Progenitor cell of endocrine pancreas (in vitro differentiated cells): ENCODE measurements at places on chromosomes 16 and 17.

DNA sequence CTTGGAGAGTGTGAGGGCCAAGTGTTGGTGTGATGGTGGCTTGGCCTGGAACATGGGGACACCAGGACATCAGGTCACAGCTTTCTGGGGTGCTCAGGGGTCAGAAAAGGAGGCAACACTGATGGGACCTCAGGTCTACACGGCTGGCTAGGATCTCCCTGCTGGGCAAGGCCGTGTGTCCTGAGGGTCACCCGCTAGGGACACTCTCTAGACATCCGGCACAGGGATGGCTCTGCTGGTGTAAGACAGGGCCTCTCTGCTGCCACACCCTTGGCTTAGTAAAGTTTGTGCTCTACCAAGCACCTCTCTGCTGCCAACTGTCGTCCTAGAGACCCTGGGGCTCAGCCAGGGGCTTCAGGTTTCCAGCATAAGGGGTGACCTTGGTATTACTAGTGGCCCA, 16.3 kb downstream of the SLC13A5 start:
- DNase-seq, result no peak

DNA sequence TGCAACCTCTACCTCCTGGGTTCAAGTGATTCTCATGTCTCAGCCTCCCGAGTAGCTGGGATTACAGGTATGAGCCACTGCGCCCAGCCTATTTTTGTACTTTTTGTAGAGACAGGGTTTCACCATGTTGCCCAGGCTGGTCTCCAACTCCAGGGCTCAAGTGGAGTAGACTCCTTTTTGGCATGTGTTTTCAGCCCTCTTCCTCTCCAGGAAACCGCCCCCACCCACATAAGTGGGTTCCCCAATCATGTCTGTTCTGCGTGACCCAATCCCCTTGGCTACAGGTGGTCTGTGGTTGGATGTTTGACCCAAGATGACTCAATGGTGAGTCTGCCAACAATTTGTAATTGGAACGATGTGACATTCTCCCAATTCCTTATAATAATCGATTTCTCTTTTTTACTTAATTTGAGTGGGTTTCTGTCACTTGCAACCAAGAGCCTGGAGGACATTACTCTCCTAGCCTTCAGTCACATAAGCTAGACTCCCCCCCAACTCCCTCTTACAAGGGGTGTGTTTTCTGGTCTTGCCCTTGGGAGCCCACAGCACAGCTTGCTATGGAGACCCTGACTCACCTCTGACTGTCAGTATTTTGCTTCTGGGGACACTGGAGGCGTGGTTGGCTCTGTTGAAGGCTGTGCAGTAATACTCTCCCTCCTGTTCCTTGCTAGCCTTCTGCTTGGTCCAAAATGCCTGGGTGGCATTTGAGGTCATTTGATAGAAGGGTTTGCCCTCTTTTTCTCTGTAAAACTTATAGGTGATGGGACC, 34.9 kb downstream of the PECAM1 start:
- no peak for DNase-seq

GRCh38 chr17:31269578-31269983, 27.5 kb downstream of the OMG start:
- DNase-seq, result no peak

- no peak for DNase-seq
Observed at GRCh38 chr17:77476498-77476897, 335.7 kb downstream of the SEC14L1 start.

DNA sequence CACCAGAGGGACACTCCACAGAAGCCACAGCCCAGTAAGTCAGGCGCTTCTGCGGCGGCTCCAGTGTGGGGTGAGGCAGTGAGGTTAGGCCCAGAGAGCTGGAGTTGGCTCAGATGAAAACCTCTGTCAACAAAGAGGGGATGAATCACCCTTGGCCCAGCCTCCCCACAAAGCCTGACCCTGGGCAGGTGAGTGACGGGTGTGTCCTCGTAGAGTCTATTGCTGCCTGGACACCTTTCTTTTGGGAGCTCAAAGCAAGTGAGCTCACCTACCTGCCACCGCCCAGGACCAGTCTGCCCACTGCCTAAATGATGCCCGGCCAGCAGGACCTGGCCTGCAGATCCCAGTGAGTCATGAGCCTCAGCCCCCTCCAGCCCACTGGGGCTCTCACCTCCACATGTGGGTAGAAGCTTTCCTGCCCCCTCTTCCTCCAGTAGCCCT, 24.9 kb upstream of the DBNDD1 start:
- no peak for DNase-seq

- no peak for DNase-seq
Observed at GRCh38 chr17:8019665-8020650, 17.5 kb downstream of the GUCY2D start.

DNA sequence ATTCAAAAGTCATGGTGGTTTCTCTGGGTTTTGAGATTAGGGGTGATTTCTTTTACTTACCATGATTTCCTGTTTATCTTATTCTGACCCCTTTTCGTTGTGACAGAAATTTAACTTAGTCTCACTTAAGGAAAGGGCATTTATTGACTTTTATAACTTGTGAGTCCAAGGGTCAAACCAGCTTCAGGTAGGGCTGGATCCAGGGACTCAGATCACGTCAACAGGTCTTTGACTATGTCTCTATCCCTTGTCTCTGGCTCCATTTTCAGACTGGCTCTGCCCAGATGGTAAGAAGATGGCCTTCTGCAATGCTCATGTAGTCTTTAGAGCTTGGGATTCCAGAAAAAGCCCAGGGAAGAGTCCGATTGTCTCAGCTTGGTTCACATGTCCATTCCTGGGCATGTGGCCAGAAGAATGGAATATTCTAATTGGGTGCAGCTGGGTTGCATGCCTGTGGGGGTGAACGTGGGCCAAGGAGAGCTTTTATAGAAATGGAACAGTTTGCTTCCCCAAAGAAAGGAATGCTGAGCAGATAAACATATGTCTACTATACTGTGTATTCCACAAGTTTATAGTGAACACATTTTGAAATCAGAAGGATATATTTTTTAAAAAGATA, 13.4 kb downstream of the USP43 start:
- no peak for DNase-seq

DNA sequence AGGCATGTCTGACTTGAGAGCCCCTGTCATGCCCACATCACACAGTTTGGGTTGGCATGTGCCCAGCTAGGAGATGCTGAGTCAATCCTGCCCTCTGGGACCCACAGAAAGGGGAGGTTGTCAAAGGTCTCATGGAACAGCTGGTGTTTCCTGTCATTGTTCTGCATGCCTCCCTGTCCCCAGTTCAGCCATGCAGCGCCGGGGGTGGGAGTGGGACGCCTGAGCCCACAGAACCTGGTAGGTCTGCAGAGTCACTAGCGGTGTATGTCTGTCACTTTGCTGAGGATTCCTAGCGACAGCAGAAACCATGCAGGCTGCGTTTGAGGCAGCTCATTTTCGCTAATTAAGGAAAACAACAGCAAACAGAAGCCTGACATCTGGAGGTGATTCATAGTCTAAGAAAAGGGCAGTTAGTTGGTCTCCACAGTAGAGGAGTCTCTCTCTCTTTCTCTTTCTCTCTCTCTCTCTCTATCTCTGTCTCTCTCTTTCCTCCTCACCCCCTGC, 19.6 kb upstream of the CCL1 start:
- no peak for DNase-seq

DNA sequence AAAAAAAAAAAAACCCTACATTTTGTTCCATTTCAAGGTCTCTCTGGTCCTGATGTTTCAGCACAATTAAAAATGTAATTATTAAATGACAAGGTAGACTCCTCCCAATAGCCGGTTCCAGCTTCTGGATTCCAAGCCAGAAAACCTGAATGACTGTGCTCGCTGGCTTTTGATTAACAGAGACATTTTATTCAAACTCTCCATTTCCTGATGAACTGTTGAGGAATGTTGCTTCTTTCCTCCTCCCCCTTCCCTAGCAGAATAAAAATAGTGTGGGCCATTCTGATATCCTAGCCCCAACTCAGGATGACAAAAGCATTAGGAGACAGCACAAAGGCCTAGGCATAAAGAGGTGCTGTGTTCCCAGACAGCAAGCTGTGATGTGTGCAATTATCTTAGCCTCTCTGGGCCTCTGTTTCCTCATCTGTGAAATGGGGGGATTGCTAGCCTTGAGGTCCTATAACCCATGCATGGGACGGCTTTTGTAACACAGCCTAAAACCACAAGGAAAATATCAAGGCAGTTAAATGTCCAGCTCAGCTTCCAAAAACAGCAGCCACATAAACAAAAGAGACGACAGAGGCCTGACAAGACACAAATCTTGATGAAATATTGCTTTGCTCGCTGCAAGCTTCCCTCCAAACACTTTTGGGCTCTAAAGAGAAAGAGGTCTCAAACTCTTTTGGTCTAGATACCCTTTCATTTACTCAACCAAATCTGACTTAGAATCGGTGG, 127.2 kb upstream of the RCVRN start:
- no peak for DNase-seq

DNA sequence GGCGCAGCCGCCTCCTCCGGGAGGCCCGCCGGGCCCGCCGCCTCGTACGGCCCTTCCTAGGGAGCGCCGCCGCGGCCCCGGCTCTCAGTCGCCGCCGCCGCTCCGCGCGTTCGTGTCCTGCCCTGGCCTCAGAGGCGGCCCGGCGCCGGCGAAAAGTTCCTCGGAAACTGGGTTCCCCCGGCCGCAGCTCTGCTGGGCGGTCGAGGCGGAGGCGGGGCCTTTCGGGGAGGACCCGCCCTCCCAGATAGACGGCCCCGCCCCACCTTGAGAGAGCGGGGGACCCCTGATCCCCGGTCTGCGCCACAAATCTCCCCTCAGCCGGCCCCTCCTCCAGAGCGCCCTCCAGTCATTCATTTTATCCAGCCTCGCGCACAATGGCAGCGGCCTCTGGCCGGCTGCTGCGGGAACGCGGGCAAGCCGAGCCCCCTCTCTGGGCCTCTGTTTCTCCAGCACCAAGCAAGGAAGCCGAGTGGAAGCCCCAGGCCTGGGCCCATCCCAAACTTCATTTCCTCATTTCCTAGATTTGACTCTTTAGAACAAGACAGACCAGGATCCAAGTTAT, at the start of gene SREBF1:
SREBF1 (minus strand) TSS at position 169 of the 562 bp plus-strand sequence. CDS start 169 bp downstream, outside the sequence.
- DNase-seq, result peak; percentile 49

GRCh38 chr17:81184555-81184954, 18.5 kb upstream of the AATK start:
- DNase-seq, result no peak

GRCh38 chr17:44074231-44074910, 3.8 kb downstream of the G6PC3 start:
- no peak for DNase-seq

DNA sequence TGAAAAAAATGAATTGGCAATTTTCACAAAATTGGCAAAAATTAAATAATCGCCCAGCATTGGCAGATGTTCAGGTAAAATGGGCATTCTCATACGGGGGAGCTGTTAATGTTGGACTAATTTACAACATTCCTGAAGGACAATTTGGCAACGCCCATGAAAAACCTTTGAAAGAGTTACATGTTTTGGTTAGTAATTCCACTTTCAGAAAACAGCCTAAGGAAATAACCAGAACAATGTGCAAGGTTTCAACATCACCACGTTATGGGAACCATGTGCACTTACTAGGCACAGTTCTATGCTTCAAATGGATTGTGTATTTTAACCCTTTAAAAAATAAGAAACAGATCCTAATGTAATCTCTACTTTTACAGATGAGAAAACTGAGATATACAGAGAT, 62.7 kb downstream of the CDYL2 start:
- DNase-seq, result no peak
